ENCODE measurements at places on chromosomes 2 and 18. TPM values are rescaled to one million over a fixed set of nuclear protein-coding genes. Genes with fewer than 3 reads are reported as not detected.

Gene SPP2
- total RNA-seq = not detected

Gene ACOXL
- not detected for total RNA-seq

Gene PCGF1
- total RNA-seq = 35.7 TPM

Gene SERPINB12
- not detected for total RNA-seq
